SK-N-DZ (cell line): ENCODE measurements at places on chromosomes 6 and 20.

DNA sequence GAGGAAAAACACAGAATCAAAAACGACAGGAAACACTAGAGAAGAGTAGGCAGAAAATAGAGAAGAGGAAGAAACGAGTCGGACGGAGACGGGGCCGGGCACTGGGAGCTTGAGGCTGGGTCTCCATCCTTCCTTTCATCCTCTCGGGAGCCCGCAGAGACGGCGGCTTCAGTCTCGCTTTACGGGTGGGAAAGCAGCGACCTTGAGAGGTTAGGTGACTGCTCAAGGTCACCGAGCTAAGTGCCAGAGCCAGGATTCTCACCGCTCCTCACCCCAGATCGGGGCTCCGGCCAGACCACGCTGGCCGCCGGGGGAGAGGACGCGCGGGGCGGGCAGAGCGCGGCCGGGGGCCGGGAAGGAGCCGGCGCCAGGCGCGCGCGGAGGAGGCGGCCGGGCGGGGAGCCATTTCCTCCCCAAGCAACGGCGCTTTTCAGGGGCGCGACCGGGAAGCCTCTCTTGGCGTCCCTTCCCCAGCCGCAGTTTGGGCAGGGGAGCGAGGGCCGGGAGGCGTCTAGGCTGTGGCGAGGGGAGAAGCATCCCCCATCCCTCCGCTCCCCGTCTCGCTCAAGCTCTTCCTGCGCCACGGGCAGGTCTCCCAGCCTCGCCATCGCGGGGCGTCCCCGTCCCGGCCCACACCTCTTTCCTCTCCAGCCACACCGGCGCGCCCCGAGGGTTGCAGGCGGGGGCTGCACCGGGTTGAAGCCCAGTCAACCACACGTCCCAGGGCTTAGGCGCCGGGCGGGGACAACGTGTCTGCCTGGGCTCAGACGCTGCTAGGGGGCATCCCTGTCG, 24.1 kb upstream of the MAP3K7 start:
- DNase-seq, result peak; percentile 78

GRCh38 chr6:156776470-156776839, 723 bp upstream of the ARID1B start:
- peak; percentile 56 for DNase-seq

DNA sequence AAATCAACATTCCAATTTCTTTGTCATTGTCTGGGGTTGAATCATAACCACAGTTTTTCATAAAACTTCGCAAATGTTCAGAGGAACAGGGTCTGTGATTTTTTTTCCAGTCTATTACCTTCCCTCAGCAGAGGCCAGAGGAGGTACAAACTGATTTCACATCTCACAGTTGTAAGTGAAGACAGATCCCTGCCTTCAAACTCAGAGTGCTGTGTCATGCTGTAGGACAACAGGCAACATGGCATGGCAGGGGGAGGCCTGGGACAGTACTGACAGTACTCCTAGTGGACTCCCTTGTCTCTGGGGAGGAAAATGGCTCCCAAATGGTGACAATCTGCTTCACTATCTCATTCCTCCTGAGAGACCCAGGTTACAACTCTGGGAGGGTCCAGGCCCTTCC, 308.6 kb downstream of the CDC5L start:
- no peak for DNase-seq

GRCh38 chr6:113587078-113587699, 270.0 kb upstream of the MARCKS start:
- no peak for DNase-seq

DNA sequence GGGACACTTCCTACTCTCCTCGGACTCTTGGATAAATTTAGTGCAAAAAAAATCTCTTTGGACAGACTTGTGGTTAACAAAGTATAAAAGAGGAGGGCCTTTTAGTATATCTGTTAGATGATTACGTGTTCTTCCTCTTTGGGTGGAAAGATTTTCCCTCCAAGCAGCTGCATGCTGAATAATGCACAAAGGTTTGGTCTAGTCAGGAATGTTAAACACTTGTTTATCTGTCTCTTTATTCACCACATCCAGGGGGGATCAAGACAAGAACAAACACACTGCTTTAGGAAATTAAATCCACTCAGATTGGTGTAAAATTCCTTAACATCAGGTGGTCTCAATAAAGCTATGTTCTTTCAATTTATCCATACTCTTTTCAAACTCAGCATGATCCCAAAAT, 260.9 kb upstream of the CHD6 start:
- DNase-seq, result no peak

- DNase-seq, result no peak
These were observed 29.6 kb downstream of the SUMO4 start for GRCh38 chr6:149429427-149430360.

DNA sequence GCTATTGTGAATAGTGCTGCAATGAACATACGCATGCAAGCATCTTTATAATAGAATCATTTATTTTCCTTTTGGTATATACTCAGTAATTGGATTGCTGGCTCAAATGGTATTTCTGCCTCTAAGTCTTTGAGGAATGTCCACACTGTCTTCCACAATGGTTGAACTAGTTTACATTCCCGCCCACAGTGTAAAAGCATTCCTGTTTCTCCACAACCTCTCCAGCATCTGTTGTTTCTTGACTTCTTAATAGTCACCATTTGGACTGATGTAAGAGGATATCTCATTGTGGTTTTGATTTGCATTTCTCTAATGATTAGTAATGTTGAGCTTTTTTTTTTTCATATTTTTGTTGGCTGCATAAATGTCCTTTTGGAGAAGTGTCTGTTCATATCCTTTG, 208.7 kb downstream of the PHF3 start:
- no peak for DNase-seq

DNA sequence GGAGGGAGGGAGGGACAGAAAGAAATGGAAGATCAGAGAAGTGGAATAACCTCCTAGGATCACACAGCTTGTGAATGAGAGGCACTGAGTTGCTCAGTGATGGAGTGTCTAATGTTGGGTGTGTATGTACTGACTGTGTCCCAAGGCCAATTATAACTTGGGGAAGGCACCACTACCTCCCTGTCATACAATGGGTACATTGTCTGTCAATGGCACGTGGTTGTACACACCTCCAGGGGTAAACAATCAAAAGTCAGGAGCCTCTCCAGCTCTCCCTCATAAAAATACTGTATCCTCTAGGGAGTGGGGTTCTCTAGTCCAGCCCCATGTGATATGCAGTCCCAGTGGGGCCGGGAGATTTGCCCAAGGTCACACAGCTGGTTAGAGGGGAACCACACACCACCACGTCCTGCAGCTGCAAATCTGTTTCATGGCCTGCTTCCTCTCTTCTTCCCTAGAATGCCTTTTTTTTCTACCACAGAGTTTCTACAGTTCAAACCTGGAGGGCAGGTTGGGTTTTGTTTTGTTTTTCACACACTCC, 112.5 kb downstream of the SNX5 start:
- no peak for DNase-seq

DNA sequence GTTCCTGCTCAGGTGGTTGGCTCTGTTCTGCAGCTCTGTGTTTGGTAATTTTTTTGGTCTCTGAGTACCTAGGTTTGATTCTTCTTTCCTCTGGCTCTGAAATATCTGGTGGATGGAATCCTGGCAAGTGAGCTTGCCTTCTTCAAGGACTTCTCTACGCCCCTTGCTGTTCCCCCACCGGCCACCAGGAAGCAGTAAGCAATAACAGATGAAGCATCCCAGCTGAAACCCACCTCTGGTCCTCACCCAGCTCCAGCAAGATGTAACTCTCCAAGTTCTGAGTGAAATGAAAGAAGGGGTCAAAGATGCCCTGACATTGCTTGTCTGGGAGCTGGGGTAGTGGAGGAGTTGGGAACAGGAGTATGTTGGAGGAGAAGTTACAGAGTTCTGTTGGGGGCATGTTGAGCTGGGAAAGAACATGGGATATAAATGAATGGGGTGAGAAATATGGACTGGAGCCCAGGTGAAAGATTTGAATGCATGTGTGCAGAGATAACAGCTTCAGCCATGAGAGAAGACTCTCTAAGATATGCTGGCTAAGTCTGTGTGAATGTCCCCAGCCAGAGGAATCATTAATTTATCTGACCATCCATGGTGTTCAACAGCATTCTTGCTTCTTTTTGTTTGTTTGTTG, 51.3 kb upstream of the GLP1R start:
- DNase-seq, result peak; percentile 12

DNA sequence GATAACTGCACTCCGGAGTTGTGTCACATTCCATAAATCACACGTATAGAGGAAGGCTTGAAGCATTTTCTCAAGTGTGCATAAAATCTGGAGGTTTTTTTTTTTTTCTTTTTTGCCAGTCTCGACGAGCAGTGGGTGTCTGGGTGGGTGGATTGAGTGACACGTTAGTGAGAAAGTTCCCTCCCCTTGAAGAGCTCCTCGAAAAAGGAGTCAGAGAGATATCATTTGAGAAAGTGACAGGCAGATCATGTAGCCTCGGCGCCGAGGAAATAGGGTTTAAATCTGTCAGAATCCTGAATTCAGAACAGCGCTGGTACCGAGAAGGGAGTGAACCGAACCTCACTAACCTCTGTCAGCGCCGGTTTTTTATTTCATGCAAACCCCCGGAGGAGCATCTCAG, 269.5 kb upstream of the ARID1B start:
- DNase-seq, result no peak

GRCh38 chr6:5401845-5402738, 140.8 kb downstream of the FARS2 start:
- DNase-seq, result peak; percentile 12

DNA sequence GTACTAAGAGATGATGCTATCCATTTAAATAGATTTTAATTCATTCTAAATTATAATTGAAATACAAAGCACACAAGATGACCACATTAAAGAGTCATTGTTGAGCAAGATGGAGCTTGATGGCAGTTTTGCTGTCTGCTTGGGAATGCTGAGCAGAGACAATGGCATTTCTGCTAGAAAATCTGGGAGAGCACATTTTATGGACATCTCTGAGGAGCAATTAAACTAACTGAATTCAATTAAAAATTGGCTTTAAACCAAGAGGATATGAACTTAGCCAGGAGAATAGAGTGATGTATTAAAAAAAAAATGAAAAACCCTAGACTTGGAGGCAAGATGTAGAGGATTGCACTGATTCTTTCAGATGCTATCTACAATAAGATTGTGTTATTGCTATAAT, 19.1 kb upstream of the ADGRB3 start:
- DNase-seq, result no peak

GRCh38 chr20:34546751-34547181, 11.8 kb upstream of the MAP1LC3A start:
- peak; percentile 71 for DNase-seq

DNA sequence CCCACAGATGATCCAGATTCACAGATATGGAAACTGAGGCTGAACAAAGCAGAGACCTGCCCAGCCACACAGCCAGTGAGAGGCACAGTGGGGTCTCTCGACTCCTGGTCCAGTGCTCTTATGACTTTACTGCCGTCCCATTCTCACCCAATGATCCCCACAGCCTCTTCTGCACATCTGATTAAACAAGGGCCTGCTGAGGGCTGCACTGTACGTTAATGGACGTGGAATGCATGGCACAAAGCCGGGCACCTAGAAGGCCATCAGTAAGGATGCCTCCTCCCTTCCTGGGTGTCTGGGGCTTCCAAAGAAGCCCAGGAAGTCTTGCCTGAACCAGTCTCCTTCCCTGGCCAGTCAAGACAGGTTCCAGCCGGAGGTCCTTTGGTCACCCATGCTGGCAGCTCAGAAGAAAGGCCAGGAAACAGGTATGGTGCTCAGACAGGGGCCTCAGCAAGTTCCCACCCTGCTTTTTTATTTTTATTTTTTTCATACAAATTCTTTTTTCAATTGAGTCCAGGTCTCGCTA, 3.8 kb downstream of the TFEB start:
- no peak for DNase-seq

- no peak for DNase-seq
These were observed 43.6 kb upstream of the PHACTR3 start for GRCh38 chr20:59560588-59561227.

DNA sequence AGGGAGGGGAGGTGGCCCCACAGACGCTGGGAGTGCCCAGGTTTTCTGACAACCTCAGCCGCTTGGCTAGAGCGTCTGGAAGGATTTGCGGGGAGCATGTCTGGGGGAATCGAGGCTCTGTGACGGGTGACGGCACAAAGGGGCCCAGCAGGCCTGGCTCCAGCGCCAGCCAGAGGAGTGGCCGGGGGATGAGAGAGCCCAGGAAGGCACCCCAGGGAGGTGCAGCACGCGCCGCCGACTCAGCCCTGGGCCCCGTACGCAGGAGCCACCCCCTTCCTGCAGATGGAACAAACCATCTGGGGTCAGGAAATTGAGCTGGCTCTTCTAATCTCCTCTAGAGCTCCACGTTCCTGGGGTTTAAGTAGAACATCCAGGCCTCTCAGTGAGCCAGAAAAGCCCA, 5.9 kb upstream of the SLCO4A1 start:
- DNase-seq, result no peak

DNA sequence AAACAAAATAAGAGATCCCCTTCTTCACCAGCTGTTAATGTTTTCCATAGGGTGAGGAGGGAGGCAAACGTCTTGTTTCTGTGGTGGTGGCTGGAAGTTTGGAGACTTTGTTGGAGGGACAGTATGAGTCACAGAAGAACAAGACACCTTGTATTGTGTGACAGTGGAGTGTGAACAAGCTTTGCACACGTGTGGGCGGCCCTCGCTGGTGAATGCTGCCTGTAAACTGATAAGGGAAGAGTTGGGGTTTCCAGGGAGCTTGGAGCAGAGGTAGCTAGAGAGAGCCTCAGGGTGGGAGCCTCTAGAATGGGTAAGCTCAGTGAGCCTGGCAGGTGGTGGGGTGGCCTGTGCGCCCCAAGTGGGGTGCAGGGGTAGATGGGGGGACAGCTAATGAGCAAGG, 78.3 kb downstream of the ZDHHC14 start:
- DNase-seq, result no peak

GRCh38 chr6:94600636-94601035, 976.7 kb upstream of the MANEA start:
- DNase-seq, result no peak

DNA sequence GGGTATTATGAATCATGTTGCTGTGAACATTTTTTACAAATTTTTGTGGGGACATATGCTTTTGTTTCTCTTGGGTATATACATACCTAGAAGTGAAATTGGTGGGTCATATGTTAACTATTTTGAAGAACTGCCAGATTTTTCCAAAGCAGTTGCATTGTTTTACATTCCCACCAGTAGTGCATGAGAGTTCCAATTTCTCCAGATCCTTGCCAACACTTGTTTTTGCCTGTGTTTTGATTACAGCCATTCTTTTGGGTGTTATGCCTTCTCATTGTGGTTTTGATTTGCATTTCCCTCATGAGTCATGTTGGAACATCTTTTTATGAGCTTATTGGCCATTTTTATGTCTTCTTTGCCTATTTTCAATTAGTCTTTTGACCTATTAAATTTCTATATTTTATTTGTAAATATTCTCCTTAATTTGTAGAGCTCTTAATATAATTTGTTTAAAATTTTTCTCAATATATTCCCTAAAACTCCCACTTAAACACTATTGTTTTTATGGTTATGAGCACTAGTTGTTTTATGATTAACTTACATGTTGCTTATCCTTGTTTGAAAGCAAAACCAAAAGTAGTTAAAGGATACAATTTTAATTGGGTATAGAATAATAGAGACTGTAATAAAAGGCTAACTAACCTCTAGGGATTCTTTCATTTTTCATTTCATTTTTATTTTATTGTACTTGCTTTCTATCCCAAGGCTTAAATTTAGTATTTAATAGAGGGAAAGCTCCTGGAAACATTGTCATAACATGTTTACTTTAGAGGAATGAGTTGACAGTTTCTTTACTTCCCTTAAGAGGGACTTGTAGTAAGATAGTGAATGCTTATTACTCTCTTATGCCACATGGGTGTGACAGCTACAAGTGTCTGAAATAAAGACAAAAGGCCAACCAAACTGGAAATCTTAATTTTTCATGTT, 5.5 kb downstream of the UBR2 start:
- DNase-seq, result no peak
